ENCODE measurements at places on chromosomes 16 and 17.

GRCh38 chr17:79539944-79540705 is 70.7 kb downstream of the RBFOX3 start:
- DNase-seq = no peak

DNA sequence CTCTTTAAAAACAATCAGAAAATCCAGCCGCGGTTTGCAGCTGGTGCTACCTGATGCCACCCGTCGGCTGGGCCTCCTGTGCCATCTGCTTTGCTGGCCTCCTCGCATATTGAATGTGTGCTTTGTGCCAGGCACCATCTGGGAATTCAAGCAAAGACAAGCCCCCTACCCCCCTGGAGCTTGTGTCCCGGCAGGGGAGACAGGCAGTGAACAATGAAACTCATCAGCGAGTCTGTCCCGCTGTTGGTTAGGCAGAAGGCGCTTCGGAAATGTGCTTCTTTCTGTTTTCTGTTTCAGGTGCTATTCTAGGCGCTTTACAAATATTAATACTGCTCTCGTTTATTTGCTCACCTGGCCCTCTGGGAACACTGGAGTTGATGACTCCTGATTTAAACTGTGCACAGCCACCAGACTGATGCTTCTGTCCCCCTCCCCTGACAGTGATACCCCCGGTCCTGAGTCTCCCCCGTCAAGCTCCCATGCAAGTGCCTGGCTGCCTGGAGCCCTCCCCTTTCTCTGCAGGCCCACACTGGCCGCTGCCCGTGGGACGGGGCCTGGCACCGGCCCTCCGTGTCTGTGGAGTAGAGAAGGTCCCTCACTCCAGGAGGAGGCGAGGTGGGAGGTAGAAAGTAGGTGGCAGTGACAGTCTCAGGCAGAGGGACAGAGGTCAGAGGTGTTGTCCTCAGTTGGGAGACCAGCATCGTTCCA is 126.1 kb upstream of the PLCG2 start:
- no peak for DNase-seq

- peak; percentile 98 for DNase-seq
Measured at GRCh38 chr17:21286066-21286770, 1.7 kb downstream of the MAP2K3 start.

- DNase-seq = no peak
Measured at GRCh38 chr17:8955021-8955959, 10.2 kb downstream of the PIK3R5 start.

DNA sequence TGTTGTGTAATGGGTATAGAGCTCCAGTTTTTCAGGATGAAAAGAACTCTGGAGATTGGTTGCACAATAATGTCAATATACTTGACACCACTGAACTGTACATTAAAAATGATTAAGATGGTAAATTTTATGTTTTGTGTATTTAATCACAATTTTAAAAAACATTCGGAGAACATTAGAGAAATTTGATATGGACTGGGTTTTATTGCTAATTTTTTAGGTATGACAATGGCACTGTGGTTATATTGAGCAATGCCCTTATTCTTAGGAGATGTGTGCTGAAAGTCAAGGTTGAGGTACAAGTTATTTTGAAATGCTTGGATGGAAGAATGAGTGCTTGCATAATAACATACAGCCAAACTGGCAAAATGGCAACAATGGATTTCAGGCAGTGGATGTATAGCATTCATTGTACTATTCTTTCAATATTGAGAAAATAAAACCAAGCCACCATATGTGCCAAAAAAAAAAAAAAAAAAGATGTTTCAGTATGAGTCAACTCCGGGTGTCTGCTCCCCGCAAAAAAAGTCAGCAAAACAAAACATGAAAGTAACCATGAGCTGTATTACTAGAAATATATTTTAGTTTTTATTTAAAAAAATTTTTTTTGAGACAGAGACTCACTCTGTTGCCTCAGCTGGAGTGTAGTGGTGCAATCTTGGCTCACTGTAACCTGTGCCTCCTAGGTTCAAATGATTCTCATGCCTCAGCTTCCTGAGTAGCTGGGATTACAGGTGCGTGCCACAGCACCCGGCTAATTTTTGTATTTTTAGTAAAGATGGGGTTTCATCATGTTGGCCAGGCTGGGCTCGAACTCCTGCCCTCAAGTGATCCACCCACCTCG is 19.8 kb downstream of the HOXB1 start:
- DNase-seq = peak; percentile 46

Data from epithelial cell of esophagus (primary cell).